Activated CD4-positive, CD25-positive, alpha-beta regulatory T cell treated with anti-CD3 and anti-CD28 coated beads, Interleukin-2, amount 50 U/mL, for 24 hours (primary cell): ENCODE measurements at places on chromosomes 16 and 17.

DNA sequence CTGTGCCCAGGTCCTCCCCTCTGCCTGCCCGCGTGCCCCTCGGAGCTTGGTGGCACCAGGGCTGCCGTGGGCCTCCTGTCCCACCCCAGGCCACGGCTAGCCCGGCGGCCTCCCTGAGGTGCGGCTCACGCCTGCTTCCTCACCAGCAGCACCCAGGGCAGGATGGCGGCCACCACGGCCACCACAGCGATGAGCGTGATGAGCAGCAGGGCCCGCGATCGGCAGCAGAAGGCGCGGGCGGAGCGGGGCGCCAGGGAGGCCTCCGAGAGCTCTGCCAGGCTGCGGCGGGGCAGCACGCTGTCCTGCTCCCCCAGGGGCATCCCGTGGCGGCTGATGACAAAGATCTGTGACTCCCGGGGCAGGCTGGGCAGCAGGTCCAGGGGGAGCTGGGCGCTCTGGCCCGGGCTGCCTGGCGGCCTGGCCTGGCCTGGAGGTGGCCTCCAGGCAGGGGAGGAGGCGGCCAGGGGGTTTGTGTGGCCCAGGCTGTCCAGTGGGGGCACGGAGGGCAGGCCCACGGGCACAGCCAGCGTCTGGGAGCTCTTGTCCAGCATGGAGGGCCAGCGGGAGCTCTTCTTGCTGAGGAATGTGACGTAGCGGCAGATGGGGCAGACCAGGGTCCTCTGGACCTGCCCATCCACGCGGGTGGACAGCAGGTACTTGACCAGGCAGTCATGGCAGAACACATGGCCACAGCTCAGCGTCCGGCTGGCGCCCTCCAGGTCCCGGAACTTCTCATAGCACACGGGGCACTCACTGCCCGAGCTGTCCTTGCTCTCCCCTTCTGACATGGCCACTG, 4.8 kb downstream of the RNF222 start:
- ATAC-seq: no peak

- no peak for ATAC-seq
Observed at GRCh38 chr17:10737168-10737622, 7.4 kb upstream of the TMEM220 start.

GRCh38 chr17:79543531-79543930, 67.3 kb downstream of the RBFOX3 start:
- no peak for ATAC-seq

- no peak for ATAC-seq
Observed at GRCh38 chr17:51548125-51548524, 287.8 kb downstream of the UTP18 start.

- ATAC-seq: no peak
Observed at GRCh38 chr16:54370278-54371040, 83.9 kb upstream of the IRX3 start.

GRCh38 chr17:77363821-77364361, 223.1 kb downstream of the SEC14L1 start:
- ATAC-seq: peak; percentile 25
